NCI-H748 treated with DMSO at 0.1 percent for 48 hours (cell line): ENCODE measurements at places on chromosomes 11 and 22.

DNA sequence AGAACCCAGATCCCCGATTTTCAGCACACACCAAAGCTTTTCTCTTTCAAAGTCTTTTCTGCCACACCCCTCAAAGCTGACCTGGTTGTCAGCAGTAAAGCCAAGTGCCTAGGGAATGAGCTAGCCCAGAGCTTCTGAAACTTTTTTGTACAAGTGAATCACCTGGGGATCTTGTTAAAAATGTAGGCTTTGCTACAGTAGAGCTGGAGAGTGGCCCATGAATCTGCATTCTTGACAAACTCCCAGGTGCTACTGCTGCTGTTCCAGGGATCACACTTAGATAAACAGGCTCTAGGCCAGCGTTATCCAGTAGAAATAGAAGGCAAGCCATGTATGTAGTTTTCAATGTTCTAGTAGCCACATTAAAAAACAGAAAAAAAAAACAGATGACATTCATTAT, 21.8 kb upstream of the NAV2 start:
- DNase-seq: no peak

- DNase-seq: no peak
Observed at GRCh38 chr22:33455036-33455435, 396.9 kb upstream of the SYN3 start.

- DNase-seq: no peak
Observed at GRCh38 chr11:70729949-70730348, 331.6 kb downstream of the CTTN start.

- no peak for DNase-seq
Observed at GRCh38 chr11:87819151-87819550, 356.1 kb downstream of the RAB38 start.

DNA sequence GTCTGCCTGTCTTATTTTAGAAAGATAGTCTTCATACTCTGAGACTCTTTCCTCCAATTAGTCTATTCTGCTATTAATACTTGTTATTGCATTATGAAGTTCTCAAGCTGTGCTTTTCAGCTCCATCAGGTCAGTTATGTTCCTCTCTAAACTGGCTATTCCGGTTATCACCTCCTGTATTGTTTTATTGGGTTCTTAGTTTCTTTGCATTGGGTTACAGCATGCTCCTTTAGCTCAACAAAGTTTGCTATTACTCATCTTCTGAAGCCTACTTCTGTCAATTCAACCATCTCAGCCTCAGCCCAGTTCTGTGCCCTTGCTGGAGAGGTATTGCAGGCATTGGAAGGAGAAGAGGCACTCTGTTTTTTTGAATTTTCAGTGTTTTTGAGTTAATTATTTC, 21.0 kb upstream of the OR5AK2 start:
- no peak for DNase-seq
